ENCODE measurements at places on chromosomes 2 and 18.

DNA sequence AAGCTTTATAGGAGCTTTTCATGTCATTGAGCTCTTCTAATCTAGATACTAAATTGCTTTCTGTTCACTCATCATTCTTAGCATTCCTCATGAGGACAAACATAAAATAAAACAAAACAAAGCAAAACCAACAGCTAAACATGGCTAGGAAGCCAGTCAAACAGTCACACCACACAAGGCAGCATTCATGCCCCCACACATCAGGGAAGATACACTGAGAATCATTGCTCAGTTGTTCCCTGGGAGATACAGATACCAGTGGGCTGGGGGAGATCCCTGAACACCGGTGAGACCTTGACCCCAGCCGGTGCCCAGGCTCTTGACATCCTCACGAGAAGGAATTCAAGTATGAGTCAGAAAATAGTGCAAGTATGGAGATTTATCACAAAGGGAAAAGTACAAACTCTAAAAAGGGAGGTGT is 177.9 kb upstream of the ARL4C start:
- DNase-seq: no peak

GRCh38 chr2:38554973-38555595 is 47.6 kb downstream of the HNRNPLL start:
- no peak for DNase-seq

GRCh38 chr2:62196278-62196901 is 475 bp downstream of the B3GNT2 start:
- peak; percentile 67 for DNase-seq

DNA sequence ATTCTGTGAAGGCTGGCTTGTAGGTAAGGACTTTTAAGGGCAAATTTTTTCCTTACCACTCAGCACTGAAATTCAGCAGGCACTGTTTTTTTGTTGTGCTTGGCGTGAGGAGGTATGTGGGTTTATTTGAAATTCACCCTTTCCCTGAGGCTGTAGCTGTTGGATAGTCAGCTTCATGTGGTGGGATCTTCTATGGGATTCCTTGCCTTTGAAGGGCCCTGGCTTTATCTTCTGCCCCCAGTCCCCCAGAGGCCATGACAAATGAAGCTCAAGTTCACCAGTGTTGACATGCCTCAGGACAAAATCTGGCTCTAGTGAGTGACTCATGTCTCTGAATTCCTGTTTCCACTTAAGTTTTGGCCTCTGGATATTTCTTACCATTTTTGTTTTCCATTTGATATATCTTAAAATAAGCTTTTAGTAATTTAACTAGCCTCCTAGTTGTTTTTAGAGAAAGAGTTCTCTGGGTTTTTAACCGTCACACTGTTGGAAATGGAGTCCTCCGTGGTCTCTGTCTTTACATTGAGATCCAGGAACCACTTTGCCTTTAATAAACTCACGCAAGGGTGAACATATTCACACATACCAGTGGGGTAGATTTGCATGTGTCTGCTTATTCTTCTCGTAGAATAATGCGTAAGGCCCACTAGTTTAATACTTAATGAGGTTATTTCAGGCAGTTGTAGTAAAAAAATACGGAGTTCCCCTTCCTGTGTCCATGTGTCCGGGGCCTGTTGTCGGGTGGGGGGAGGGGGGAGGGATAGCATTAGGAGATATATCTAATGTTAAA is 211.1 kb upstream of the FAM98A start:
- no peak for DNase-seq

DNA sequence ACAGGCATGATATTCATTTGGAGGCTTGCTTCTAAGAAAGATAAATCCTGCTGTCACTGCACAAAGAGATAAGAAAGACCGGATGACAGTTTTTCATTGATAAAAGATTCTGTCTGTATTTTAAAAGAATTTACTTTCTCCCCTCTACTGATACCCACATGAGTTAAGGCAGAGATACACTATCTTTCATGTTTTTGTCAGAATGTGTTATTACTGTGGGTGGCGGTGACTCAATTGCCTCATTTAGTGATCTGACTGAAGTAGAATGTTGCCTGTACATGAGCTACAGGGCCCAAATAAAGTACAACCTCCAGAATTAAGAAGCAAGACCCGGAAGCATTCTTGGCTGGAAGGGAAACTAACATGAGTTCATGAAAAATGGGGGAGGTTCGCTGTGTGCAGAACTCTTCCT is 480.0 kb downstream of the SLC4A3 start:
- DNase-seq: no peak
